Activated CD8-positive, alpha-beta memory T cell treated with anti-CD3 and anti-CD28 coated beads, Interleukin-2, amount 10 ng/mL, durations not matched to agents 7 days and 5 days (primary cell): ENCODE measurements at places on chromosomes 11 and 22. TPM values are rescaled to one million over a fixed set of nuclear protein-coding genes. Genes with fewer than 3 reads are reported as not detected.

- DNase-seq, result no peak
These were observed 37.9 kb downstream of the SCUBE2 start for GRCh38 chr11:9053316-9054035.

- DNase-seq, result no peak
These were observed 56.2 kb downstream of the NFAM1 start for GRCh38 chr22:42375982-42376381.

The XBP1 gene
- 139 TPM for total RNA-seq

DNA sequence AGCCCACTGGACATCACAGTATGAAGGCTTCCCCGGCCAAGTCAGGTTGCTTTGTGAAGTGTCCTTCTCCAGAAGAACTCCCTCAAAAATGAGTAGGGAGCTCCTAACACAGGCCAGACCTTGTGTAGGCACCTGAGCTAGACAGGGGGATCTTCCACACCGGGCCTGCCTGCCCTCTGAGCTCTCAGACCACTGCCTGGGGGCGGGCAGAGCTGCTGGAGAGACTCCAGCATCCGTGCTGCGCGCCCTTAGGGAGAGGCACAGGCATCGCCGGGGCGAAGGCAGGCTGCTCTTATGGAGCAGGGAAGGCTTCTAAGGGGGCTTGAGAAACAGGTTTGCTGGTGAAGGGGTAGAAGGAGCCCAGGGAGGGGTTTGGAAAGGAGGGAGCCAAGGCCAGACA lies 4.4 kb downstream of the KCNJ5 start:
- no peak for DNase-seq

DNA sequence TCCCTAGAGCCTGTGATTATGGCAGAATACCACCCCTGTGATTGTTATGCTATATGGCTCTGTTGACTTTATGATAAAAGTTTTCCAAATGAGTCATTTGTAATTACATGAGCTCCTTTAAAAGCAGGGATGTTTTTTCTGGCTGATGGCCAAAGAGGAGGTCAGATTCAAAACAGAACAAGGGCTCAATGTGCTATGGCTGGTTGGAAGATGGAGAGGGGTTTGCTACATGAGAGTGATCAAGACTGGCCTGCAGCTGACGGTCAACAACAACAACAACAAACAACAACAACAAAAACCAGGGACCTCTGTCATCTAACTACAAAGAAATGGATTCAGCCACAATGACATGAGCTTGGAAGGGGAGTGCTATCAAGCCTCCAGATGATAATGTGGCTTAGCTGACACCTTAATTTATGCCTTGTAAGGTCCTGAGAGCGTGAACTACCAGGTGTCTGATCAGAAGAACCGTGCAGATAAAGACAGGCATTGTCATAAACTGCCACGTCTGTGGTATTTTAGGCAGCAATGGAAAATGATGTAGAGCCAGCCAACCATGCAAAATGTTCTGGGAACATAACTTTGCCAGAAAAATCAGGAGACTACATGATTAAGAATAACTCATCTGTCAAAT lies 47.2 kb downstream of the PIWIL3 start:
- no peak for DNase-seq
